ENCODE measurements at places on chromosomes 5 and 9.

- DNase-seq: no peak
Measured at GRCh38 chr9:111078391-111079038, 40.2 kb upstream of the LPAR1 start.

DNA sequence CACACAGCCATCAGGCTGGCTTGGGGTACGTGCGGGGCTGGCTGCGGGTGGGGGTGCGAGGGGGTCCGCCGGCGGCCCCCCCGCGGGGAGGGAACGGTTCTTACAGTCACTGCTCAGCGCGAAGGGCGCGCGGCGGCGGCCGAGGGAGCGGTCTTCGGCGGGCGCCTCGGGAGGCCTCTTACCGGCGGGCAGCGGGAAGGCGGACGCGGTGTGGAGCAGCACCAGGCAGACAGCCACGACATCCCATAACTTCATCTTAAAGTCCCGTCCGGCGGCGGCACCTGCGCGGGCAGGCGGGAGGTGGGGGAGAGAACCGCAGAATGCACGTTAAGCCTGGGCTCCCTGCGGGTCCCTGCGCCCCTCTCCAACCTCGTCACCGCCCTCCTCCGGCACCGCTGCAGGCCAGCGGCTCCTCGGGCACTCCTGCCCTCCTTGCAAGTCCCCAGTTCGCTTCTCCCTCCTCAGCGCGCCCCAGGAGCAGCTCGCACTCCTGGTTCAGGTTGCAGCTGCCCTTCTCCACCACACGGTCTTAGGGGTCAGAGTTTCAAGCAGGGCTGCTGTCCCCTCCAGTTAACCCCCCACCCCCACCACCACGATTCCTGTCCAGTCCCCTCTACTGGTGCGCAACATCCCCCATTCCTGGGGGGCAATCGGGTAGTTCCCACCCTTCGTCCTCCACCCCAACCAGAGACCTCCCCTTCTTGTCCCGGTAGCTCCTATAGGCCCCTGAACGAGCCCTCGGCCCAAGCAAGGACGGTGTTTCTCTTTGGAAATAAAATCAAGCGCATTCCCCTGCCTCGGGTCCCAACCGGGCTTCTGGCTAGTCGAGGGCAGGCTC lies 5.1 kb downstream of the GDNF start:
- DNase-seq: no peak

DNA sequence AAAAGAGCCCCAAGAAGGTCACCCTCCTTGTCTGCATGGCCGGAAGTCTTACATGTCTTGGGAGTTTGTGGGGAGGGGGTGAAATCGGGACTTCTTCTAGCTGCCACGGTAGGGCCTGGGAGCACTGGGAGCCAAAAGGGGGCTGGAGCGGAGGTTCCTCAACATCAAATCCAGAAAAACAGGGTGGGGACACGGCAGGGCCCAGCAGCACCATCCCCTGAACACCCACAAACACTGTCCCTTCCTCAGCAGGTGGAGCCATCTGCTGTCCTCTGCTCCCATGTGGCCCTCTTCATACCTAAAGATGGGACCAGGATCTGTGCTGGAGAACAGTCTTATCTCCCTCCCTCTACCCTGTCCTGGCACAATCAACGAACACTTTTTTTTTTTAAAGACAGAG lies 2.7 kb downstream of the TERT start:
- no peak for DNase-seq

GRCh38 chr5:38622723-38623129 lies 66.3 kb upstream of the LIFR start:
- no peak for DNase-seq

- no peak for DNase-seq
Measured at GRCh38 chr5:114419067-114419388, 57.2 kb downstream of the KCNN2 start.

DNA sequence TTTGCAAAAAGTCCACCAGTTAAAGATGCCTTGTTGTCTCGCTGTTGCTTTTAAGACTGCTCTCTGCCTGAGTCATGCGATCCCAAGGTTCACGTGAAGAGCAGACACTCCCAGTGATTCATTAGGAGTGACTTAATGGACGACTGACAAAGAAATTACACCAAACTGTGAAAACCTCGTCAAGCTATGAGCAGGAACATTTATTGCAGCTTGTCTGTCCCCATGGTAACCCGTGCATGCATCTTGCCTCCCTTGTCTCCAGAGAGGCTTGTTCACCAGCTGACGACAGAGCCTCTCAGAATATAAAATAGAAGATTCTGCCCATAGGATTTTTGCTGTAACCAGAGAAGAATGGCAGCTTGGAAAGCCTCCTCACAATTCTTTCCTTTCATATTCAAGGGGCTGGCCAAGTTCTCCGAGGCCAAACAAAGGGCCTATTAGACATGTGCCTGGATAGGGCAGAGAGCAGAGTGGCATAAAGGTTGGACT lies 352.7 kb downstream of the SPOCK1 start:
- DNase-seq: no peak

DNA sequence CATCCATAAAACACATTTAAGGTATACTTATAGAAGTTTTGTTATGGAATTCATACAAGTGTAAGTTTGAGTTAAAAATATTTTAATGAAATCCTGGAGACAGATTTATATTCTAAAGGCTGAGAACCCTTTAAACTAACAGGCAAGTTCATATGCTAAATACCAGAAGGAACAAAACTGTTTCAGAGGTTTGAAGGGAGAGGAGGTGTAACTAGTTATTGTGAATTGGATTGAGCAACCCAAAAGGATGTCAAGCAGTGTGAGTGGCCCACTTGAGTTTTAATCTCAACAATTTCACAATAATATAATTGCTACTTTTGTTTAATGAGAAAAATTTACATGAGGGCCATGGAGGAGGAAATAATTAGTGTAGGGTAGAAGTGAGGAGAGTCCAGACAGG lies 348.5 kb upstream of the ACTBL2 start:
- no peak for DNase-seq

- DNase-seq: no peak
Measured at GRCh38 chr9:137520614-137521404, 29.4 kb downstream of the PNPLA7 start.

GRCh38 chr9:123615381-123615780 lies 259.4 kb downstream of the CRB2 start:
- DNase-seq: no peak

GRCh38 chr9:638152-638551 lies 203.3 kb upstream of the DMRT1 start:
- no peak for DNase-seq

GRCh38 chr5:30183795-30184194 lies 1009.7 kb upstream of the CDH6 start:
- no peak for DNase-seq

DNA sequence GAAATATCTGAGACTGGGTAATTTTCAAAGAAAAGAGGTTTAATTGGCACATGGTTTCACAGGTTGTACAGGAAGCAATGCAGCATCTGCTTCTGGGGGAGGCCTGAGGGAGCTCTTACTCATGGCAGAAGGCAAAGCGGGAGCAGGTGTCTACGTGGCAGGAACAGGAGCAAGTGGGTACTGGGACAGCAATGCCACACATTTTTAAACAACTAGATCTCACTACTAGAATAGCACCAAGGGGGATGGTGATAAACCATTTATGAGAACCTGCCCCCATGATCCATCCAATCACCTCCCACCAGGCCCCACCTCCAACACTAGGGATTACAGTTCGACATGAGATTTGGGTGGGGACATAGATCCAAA lies 47.6 kb upstream of the HOMER1 start:
- DNase-seq: no peak

- DNase-seq: no peak
Measured at GRCh38 chr9:9091387-9091786, 1291.8 kb upstream of the DMAC1 start.

DNA sequence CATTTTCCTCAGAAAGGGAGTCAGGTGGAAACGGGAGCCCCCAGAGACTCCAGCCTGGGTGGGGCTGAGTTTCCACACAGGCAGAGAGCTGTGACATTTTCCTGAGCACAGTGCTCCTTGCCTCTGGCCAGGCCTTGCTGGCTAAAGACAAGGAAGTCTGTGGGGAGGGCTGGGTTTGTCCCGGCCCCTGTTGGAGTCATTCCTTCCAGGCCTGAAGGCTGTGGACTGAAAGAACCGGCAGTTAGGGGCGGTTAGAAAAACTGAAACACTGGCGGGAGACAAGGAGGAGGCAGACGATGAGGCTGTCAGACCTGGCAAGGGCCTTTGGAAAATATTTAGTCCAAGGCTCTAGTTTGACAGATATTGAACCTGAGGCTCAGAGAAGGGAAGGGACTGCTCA lies 29.9 kb downstream of the COL15A1 start:
- DNase-seq: no peak

- no peak for DNase-seq
Measured at GRCh38 chr9:131559421-131560000, 14.2 kb downstream of the PRRT1B start.

GRCh38 chr5:5424736-5425135 lies 2.3 kb downstream of the ICE1 start:
- DNase-seq: no peak

GRCh38 chr9:79104216-79104615 lies 467.5 kb upstream of the TLE4 start:
- DNase-seq: no peak

- DNase-seq: no peak
Measured at GRCh38 chr5:24899180-24899579, 254.4 kb upstream of the CDH10 start.

- no peak for DNase-seq
Measured at GRCh38 chr5:163433271-163433670, 4.1 kb upstream of the CCNG1 start.

DNA sequence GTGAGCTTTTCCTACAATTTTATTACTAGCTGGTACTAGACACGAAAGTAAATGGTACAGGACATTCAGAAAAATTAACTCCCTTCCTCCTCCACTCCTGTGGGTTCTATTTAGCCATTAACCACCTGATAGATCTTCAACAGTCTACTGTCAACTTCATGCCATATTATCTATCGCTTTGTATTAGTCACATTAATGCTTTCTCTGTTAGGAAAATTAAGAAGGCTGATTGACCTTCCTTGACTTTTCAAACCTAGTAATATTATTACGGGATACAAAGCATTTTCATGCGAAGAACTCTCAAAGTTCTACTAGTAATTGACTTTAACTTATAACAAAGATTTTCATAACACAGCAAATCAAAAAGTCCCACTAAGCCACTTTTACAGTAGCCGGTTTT lies 1.2 kb downstream of the TEX10 start:
- no peak for DNase-seq

DNA sequence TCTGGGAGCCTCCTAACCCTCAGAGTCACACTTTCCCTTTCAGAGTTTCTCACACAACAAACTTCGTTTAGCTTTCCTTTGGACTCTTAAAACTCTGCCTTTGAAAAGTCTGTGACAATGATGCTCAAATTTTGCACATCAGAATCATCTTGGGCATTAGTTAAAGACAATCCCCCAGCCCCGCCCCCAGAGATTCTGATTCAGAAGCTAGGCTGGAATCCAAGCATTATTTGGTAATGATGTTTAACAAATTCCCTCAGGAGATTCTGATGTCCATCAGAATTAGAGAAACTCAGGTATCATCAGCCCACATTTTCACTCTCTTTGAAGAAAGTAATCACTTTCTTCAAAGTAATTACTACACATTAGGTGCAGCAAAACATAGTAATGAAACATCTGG lies 9.6 kb upstream of the PLPP1 start:
- DNase-seq: no peak

GRCh38 chr5:147690595-147690994 lies 91.9 kb downstream of the JAKMIP2 start:
- no peak for DNase-seq

GRCh38 chr5:79694652-79695051 lies 5.0 kb downstream of the CMYA5 start:
- DNase-seq: no peak

GRCh38 chr5:5675511-5675910 lies 253.0 kb downstream of the ICE1 start:
- DNase-seq: no peak

DNA sequence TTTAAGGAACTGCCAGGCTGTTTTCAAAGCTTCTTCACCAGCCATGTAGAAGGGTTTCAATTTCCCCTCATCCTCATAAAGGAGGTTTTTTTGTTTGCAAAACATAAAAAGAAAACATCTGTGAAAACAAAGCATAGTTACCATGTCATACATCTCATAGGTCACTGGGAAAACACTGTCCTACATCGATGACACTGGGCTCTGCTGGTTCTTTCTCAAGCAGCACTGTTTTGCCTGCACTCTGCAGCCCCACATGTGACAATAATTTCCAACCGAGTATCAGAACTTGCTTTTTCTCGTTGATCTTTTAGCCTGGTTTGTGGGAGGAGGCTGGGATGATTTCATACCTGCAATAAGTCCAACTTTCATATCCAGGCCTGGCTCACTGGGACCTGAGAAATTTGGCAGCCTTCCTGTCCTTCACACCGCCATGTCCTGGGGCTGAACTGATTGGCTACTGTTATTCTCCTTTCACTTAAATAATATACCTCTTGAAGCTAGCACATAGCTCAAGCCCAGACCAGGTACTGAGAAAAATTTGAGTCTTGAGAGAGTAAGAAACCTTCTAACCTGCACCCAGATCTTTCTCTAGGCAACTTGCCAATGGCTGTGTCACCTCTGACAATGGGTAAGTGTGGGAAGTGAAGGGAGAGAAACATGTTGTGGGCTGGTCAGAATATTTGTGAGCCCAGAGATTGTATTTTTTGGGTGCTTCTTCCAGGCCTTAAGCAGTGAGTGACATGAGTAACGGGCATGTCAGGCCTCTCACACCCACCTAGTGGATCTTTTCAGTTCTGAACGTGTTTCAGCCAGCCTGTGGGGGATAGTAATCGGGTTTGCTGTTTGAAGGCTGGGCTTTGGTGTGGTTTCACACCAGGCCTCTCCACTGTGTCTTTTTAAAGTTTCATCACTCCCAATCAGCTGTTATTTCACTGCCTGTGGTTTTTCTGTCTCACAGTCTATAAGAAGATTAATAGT lies 502.8 kb downstream of the NTRK2 start:
- DNase-seq: no peak

DNA sequence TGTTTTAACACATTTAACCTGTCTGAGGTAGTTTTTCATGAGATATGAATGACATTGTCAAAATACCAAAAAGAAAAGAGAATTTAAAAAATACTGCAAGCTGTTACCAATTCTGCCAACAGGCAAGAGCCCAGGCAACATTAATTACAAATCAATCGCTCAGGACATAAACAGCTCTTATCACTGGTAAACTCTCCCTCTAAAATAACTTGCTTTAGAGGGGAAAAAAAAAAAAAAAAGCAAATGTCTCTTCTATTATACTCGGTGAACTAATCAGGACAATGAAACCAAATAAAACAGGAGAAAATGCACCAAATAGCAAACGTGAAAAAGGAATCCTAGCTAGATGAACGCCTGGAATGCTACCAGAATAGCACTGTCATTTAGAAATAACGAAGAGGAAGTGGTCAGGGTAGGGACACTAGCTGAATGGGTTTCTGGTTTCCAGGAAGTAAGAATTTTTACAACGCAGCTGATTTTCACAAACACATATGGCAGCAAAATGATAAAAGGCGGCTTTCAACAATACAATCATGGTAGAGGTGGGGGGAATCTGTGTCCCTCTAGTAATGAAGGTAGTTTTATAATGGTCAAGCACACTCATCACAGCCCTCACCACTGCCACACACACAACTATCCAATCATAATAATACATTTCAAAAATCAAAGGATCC lies 94.9 kb downstream of the DENND1A start:
- DNase-seq: no peak

Measured in cortex of kidney (tissue), 1 donor.